ENCODE measurements at places on chromosomes 7 and 10.

- no peak for DNase-seq
Measured at GRCh38 chr10:74746813-74747212, 79.6 kb upstream of the KAT6B start.

DNA sequence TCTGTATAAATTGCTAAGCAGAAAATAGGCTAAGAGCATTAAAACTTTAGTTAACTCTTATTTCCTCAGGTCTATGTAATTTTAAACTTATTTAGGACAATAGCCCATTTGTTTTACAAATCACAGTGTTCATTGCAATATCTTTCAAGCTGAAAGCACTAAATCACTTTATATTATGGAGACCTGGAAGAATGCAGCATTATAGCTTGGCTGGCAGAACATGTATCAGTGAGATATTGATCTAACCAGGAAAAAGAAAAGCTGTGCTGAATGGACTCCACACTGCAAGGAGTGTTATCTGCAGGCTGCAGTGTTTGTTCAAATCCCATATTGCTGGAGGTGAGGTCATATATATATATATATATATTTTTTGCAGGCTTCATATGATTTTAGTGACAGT is 517.5 kb downstream of the NRG3 start:
- no peak for DNase-seq

GRCh38 chr7:45068236-45069023 is 20.3 kb downstream of the NACAD start:
- no peak for DNase-seq

DNA sequence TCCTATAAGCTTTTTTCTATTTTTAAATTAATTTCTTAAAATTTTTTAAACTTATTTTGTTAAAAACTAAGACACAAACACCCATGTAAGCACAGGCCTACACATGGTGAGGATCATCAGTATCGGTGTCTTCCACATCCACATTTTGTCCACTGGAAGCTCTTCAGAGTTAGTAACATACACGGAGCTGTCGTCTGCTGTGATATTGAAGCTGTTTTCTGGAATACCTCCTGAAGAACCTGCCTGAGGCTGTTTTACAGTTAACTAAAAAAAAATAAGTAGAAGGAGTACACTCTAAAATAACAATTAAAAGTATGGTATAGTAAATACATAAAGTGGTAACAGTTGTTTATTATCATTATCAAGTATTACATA is 17.7 kb downstream of the KLLN start:
- no peak for DNase-seq

DNA sequence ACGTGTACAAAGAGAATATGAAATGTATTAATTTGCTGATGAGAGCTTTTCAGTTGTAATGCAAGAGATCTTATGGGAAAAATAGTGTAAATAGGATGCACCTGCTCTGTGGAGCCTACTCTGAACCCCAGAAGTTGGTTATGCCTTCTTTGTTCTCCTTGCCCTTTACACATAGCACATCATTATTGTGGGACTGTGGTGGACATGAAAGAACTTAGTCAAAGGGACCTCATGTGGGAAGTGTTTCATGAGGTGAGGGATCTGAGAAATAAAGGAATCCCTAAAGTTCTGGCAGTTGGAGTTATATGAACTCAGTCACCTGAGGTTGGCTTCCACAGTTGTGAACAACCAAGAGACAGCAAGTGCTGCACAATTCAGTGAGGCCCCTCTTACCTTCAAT is 66.1 kb downstream of the GRM8 start:
- DNase-seq: no peak

- no peak for DNase-seq
Measured at GRCh38 chr10:120599200-120599724, 142.2 kb downstream of the PLPP4 start.

- DNase-seq: no peak
Measured at GRCh38 chr7:84669177-84669732, 474.7 kb upstream of the SEMA3A start.

GRCh38 chr10:21039721-21040120 is 142.6 kb upstream of the NEBL start:
- no peak for DNase-seq

DNA sequence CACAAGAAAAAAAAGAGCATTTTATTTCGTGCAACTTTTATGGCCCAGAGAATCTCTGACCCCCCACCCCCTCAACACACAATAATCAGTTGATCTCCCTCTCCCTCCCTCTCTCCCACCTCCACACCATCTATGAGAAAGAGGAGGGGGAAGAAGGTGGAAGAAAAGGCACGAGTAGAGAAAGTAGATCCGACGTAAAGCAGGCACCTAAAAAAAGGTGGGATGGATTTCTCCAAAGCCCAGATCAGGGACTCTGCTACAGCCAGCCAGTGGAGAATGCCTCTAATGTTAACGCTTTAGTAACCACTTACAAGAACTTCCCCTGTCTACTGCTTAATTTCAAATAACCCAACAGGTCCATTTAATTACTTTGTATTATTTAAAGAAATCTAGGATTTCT is 24.4 kb downstream of the KMT2C start:
- no peak for DNase-seq

Measured in activated CD4-positive, alpha-beta T cell treated with anti-CD3 and anti-CD28 coated beads for 1 hour (primary cell).